ENCODE measurements at places on chromosomes 2 and 18.

DNA sequence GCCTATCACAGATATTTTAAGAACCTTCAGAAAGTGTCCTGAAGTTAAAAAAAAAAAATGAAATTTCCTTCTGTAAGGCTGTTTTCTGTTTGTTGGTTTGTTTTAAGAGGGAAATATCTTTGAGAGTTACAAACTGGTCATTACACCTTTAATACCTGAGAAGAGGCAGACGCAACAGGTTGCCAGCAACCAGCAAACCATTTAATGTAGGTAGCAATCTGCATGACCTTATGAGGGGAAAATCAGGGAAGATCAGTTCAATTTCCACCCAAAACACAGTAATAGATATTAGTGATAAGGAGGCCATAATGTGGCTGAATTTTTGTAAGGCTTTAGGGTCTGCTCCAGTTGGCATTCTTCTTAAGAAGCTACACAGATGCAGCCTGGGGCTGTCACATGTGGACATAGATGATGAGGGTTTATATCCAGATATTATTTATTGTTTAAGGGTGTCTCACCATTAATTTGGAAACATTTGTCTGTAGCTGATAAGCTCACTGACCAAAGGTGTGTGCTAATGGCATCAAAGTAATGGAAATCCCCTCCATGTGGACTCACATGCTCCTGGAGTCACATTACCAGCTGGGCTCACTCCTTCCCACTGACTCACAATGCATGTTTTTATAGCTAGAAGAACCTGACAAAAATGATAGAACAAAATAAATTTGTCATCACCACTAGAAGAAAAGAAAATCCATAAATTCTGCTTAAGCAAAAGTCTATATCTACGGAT lies 83.5 kb upstream of the DTNA start:
- no peak for DNase-seq

DNA sequence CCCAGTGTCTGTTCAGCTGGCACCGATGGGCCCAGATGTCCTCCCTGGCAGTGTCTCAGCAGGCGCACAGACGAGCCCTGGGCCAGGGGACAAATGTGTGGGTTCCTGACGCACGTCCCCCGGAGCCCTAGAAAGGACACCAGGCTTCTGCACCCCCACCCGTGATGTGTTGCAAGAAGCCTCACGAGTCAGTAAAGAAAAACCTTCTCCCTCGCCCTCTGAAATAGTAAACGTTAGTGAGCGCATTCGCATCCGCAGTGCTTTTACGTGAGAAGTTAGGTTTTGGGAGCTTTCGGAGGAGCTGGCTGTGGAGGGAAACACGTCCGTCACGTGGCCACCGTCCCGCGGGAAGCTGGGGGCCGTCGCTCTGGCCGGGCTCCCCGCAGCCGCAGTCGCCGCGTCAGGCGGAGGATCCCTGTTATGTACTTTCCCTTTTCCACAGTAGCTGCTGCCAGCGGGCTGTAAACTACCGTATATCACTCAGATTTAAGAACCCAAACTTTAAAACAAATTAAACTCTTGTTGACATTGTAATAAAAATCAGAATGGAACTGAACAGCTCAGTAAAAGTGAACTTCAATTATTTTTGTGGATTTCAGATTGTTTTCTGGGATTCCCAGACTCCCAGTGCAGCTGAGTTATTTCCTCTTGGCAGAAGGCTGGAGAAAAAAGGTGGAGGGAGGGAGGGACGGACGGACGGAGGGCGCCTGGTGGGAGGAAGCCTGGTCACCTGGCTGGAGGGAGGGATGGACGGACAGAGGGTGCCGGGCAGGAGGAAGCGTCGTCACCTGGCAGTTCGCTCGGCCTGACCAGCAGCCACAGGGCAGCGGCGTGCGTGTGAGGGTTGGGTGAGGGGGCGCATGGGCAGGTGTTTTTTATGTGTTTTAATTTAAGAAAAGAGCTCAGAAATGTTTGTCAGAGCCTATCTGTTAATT lies 112.1 kb downstream of the NFATC1 start:
- DNase-seq = peak; percentile 78

GRCh38 chr2:149814901-149815300 lies 227.3 kb upstream of the MMADHC start:
- DNase-seq = no peak

DNA sequence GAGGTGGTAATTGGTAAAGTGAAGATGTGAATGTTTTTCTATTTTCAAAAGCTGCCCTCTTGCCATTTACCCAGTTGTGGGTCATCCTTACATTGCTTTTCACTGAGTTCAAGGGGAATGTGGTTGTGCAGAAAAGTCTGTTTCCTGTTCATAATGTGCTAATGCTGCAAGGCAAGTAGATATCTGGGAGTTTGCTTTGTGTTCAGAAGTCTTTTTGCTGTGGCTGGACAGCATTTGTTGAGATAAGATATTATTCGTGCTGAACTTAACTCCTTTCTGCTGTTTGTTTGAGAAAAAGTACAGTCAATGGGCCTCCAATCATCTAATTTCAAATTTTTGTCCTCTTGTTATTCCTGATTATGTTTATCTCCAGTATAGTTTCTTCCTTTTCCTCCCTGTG lies 263.2 kb downstream of the LTBP1 start:
- no peak for DNase-seq

GRCh38 chr18:57941841-57942489 lies 102.1 kb upstream of the NEDD4L start:
- no peak for DNase-seq

Data from skin of body (tissue), 3 donors.